ENCODE measurements at places on chromosomes 2 and 18.

- peak; percentile 14 for DNase-seq
Observed at GRCh38 chr2:143841935-143842334, 678.0 kb downstream of the ZEB2 start.

DNA sequence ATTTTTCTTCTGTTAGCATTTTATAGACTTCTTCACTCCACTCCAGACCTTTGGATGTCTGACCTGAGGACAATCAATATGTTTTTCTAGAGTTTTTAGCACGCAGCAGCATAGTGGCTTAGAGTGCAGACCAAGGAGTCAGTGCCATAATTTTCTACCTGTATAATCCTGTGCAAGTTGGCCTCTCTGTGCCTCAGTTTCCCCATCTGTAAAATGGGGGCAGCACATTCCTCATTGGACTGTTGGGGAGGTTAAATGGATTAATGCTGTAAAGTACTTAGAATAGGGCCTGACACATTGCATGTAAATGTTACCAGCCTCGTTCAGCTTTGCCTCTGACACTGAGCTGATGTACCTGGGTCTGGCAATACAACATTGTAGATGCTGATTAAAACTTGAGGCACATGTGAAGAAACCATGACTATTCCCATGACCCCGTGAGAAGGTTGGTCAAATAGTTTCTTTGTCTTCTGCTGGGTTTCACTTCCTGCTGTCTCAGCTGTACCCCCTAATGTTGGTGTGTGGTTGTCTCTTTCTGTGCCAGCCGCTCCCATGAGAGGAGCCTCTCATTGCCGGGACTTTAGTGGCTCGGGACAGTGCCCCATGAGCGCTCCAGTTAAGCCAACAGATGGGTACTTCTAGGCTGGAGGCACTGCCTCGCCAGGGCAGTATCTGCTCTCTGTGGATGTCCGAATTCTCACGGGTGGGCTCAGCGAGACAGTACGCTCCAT lies 125.3 kb downstream of the SH3RF3 start:
- no peak for DNase-seq

GRCh38 chr18:42141439-42141838 lies 186.4 kb downstream of the PIK3C3 start:
- no peak for DNase-seq

DNA sequence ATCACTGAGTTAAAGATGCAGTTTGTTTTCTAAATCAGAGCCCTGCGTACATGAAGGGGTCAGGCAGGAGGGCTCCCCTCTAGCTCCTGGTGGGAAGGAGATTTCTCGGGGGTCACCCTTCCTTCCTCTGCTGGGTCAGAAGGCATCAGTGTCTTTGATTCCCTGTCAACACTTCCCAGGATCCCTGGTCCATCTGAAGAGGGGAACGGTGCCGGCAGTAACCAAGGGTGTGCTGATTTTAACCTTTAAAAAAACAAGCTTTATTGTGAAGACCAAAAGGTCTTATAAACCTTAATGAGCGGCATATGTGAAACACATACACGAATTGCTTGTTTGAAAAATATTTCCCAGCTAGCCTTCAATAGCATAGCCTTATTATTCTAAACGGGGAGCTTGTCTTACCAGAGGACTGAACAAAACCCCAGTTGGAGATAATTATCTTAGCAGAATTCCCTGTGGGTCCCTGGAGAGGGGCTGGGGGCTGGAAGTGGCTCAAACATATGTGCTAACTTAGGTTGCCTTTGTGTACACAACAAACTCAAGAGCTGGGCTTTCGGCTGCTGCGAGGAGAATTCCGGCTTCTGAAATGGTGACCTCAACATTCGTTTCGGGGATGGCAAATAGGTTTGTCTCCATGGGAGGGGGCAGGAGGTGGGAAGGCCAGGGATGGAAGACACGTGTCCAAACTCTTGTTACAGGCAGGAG lies 114.9 kb upstream of the MYCN start:
- DNase-seq = no peak

DNA sequence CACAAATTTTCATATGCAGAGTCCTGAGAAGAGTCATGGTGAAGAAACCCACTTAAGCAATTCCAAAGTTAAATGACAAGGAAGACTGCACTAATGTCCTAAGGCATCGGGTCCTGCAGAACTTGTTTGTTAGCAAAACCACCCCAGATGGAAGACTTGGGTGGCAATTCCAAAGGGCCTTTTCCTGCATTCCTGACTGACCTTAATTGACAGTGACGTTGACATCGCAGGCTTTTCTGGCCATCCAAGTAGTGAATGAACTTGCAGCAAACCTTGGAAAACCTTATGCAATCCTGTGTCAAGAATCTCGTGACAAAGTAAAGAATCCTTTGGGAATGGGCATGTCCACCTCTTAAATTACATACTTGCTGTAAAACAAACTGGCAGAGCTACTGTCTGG lies 112.5 kb upstream of the SH3BP4 start:
- DNase-seq = peak; percentile 56

- no peak for DNase-seq
Observed at GRCh38 chr2:233699424-233700027, 6.8 kb downstream of the UGT1A6 start.

- no peak for DNase-seq
Observed at GRCh38 chr2:53515435-53516332, 251.9 kb upstream of the CHAC2 start.
